Posterior vena cava (tissue), 2 donors: ENCODE measurements at places on chromosomes 1 and 21. TPM values are rescaled to one million over a fixed set of nuclear protein-coding genes. Genes with fewer than 3 reads are reported as not detected.

- DNase-seq = no peak
These were observed 27.2 kb downstream of the UTP25 start for GRCh38 chr1:209855006-209855405.

The TMEM51 gene
- total RNA-seq = 6.4 TPM

- no peak for DNase-seq
These were observed 61.6 kb downstream of the NFIA start for GRCh38 chr1:61143821-61144424.

- no peak for DNase-seq
These were observed 40.6 kb upstream of the SLC2A1 start for GRCh38 chr1:42999308-42999707.

The RAB25 gene
- total RNA-seq = not detected

DNA sequence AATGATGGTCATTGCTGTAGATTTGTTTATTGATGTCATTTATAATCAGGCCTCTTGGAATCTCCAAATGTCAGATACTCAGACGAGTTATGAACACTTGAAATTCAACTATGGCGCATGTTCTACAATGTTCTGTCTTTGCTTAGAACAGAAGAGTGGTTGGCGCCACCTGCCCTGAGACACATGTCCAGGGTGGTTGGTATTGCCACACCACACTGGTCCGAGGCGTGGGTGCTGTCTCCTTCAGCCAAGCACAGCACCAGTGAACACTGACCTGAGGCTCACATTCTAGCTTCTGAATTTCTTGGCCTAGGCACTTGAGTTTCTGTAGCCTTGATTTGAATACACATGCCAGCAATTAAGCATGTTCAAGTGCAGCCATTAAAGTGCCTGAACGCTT, 10.1 kb upstream of the BMP8A start:
- no peak for DNase-seq

DNA sequence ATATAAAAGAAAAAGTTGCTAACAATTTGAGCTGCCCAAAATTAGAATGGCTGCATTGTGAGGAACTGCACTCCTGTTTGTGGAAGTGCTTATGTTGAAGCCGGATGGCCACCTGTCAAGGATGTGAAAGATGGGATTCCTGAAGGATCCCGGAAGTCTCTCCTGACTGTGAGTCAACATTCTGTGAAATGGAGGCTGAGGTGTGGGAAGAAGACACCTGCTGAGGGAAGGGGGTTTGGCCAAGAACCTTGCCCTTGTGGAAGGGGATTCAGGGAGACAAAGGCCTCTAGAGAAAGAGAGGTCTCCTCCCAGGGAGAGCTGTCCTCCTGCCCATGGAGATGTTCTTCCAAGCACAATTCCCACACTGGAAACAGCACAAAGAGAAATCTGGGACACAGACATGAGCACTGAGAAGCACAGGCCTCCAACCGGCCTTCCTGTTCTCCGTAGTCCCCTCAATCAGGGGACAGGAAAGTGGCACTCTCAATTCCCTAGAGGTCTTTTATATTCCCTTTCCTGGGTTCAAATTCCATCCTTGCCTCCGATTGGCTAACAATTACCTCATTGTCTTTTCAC, 70.5 kb downstream of the CD2 start:
- DNase-seq = no peak

The OPRD1 gene
- not detected for total RNA-seq
